Smooth muscle cell of bladder (primary cell): ENCODE measurements at places on chromosomes 2 and 18. TPM values are rescaled to one million over a fixed set of nuclear protein-coding genes. Genes with fewer than 3 reads are reported as not detected.

SP140 gene
- under 0.01 and 0.14 TPM in 2 replicates for total RNA-seq

TOGARAM2 gene
- 0.14 and 0.37 TPM in 2 replicates for total RNA-seq

RNF149 gene
- total RNA-seq = 36.8 and 53.1 TPM in 2 replicates

TMEM247 gene
- total RNA-seq = not detected in 2 replicates

PLCD4 gene
- 1.8 TPM in 2 replicates for total RNA-seq

SLC14A1 gene
- 27.6 and 39.7 TPM in 2 replicates for total RNA-seq

TMEM198 gene
- total RNA-seq = 1.3 and 1.8 TPM in 2 replicates

ZNF804A gene
- total RNA-seq = 2.0 and 2.6 TPM in 2 replicates

TUBB8B gene
- total RNA-seq = not detected in 2 replicates

RFX8 gene
- 1.3 and 2.0 TPM in 2 replicates for total RNA-seq

ALLC gene
- not detected in 2 replicates for total RNA-seq

DAPL1 gene
- total RNA-seq = not detected in 2 replicates

GKN2 gene
- total RNA-seq = not detected in 2 replicates

SUPT7L gene
- 13.9 and 16.5 TPM in 2 replicates for total RNA-seq

SEMA4F gene
- 4.1 and 4.4 TPM in 2 replicates for total RNA-seq
